ENCODE measurements at places on chromosomes 16 and 17.

DNA sequence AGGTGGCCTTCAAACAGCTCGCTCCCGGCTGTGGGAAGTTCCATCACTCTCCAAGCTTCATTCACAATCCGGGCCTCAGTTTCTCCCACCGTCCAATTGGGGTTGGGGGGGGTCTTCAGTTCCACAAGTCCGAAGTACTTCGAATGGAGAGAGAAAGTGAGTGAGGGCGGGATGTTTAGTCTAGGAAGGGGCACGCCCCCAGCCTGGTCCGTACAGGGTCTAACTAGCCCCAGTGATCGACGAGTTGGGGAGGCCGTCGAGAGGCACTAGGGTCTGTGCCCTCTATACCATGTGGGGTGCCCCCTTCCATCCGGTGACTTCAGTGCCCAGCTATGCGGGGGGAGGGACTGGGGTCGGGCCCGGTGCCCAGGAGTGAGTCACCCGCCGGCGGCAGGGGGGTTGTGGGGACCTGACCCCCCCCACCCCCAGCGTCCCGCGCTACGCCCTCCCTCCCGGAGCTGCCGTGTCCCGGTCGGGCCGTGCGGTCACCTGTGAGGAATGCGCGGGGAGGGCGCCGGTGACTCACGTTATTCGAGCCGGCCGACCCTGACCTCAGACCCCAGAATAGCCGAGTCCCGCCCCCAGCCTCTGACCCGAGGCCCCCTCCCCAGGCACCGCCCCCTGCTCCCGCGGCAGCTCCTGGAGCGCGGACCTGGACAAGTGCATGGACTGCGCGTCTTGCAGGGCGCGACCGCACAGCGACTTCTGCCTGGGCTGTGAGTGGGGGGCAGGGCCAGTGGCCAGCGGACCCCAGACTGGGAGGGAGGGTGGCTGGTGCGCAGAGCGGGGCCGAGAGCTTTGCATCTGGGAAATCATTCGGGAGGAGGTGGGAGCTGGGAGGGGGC lies 658 bp downstream of the TNFRSF12A start:
- DNase-seq: peak; percentile 64

DNA sequence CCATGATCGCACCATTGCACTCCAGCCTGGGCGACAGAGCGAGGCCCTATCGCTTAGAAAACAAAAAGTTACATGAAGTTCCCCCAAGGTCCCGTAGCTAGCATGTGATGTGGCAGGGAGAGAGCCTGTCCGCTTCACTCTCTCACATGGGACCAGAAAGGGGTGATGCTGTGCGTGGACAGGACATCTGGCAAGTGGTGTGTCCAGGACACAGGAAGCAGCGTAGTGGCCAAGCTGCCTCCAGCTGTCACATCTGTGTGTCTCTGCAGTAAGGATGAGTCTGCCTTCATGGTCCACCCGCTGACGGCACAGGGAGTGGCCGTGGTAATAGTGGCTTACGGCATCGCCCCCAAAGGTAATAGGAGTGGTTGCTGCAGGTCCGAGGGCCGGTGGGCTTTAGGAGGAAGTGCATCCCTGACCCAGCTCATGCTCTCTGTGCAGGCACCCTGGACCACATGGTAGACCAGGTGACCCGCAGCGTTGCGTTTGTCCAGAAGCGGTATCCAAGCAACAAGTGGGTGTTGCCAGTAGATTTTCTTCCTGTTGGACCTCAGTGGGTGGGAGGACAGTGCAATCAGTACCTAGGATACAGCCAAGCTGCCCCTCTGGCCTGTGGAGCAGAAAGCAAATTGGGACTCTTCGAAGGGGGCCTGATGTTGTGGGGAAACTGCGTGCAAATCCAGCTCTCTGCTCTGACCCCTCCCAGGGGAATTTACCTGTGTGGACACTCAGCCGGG lies 9.5 kb upstream of the BIRC5 start:
- no peak for DNase-seq

DNA sequence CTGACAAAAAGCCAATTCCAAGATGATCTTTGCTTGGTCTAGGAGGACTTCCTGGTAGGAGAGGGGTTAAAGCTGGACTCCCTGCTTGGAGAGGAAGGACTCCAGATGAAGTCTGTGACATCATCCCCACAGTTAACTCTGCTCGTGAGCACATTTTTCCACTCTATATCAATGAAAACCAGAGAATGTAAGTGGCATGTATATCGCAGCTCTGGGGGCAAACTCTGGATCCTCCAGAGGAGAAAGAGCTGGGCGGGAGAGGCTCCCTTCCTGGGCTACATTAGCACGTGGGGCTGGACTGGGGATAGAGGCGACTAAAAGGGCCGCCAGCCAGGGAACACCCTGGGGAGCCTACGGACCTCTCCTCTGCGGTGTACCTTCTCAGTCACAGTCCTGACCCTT lies 34.1 kb downstream of the HIC1 start:
- DNase-seq: no peak

DNA sequence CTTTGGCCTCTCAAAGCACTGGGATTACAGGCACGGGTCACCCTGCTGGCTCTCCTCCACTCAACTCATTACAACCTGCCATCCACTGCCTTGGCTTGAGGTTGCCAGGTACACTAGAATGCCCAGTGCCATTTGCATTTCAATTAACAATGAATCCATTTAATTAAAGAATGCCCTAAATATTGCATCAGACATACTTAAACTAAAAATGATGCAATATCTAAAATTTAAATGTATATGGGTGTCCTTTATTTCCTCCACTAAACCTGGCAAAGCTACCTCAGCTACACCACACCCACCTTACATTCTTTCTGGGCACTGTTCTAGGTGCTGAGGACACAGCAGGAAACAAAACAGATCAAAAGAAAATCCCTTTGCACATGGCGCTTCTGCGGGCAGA lies 382.2 kb upstream of the ZFHX3 start:
- no peak for DNase-seq

GRCh38 chr17:39165178-39165840 lies 652 bp downstream of the ARL5C start:
- DNase-seq: no peak

- DNase-seq: peak; percentile 69
Observed at GRCh38 chr17:29369831-29370735, 20.1 kb upstream of the TAOK1 start.

- DNase-seq: no peak
Observed at GRCh38 chr17:48804936-48805411, 12.1 kb downstream of the TTLL6 start.

- no peak for DNase-seq
Observed at GRCh38 chr16:88103581-88104188, 152.5 kb downstream of the BANP start.

- no peak for DNase-seq
Observed at GRCh38 chr16:87465306-87465705, 27.5 kb downstream of the ZCCHC14 start.

DNA sequence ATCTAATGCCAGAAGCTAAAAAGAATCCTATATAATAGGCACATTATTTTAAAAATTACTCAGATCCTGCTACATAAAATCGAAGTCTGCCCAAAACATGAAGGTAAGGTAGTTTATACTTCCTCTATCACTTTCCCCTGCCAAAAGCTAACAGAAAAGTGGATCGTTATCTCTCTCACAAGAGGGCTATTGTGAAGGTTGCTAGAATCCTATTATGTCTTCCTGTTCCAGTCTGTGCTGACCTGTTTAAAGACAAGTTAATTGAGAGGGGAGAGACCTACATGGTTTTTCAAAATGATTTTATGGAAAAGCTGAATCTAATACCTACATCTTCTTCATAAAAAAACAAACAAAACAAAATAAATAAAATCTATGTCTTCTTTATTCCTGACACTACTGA lies 1410.9 kb upstream of the CDH8 start:
- no peak for DNase-seq

DNA sequence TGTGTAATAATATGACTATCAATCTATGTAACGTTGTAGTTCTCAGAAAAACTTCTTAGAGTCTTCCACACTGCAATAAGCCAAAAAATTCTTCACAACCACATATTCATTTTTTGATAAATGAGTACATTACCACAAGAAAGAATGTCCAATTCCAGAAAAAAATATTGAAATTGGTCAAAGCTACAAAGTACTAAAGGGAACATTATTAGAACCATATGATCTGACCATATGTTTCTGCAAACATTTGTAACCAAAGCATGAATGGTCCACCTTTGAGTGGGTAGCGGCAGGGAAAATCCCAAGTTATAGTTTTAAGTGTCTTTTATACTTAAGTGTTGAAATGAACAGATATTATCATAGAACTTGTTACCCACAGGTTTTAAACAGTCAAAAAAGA lies 71.7 kb upstream of the NACA2 start:
- peak; percentile 27 for DNase-seq

- DNase-seq: no peak
Observed at GRCh38 chr17:50297407-50297865, 23.2 kb downstream of the TMEM92 start.

DNA sequence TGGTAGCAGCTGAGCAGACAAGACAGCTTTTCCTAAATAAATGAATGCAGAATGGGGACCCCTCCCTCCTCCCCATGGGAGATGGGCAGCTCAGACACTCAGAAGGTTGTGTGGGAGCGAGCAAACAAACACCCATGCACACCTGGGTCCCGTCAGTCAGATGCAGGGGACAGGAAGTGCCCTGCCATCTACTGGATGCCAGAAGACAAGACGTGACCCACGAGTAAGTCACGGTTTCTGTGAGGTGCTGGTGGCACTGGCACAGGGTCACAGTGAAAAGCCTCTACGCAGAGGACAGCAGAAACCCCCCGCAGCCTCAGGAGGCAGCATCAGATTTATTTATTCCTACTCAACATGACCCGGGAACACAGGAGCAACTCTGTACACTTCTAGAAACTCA lies 8.4 kb downstream of the HBQ1 start:
- no peak for DNase-seq

- no peak for DNase-seq
Observed at GRCh38 chr17:21125862-21126261, 902 bp upstream of the DHRS7B start.

DNA sequence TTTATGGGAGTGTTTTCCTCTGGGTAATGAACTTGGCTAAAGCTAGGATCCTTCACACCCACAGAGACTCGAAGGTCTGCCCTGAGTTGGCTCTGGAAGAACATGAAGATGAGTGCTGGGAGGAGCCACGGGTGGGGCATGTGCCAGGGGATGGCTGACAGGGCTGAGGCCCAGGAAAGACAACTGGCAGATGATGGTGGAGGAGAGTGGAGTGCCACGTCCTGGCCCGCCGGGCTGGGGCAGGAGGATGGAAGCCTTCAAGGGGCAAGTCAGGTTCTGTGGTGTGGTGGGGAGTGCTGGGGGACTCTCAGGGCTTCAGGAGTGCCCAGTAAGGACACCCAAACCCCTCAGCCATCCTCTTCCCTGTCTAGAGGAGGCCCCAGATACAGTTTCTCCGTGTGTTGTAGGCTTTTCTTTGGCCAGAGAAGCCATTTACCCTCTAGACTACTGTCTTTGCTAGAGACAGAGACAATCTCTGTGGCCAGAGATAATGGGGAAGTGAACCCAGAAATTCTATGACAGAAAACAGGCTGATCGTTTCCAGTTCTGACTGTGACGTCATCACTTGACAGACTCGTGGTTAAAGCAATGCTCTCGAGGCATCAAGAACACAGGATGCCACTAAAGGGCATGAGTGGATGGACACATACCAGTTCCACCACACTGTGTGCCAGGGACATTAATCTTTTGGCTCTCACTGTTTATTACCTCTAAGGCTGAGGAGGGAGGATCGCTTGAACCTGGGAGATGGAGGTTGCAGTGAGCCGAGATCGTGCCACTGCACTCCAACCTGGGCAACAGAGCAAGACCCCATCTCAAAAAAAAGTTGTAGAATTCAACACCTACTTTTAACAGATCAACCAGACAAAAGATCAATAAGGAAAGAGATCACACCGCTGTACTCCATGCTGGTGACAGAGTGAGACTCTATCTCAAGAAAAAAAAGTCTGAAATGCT lies 18.6 kb upstream of the SLC5A10 start:
- no peak for DNase-seq

- no peak for DNase-seq
Observed at GRCh38 chr16:13056607-13057006, 155.2 kb downstream of the SHISA9 start.

- DNase-seq: no peak
Observed at GRCh38 chr17:29561554-29562517, 5.0 kb downstream of the ABHD15 start.

GRCh38 chr16:9016824-9017223 lies 53.1 kb upstream of the USP7 start:
- DNase-seq: no peak

- DNase-seq: no peak
Observed at GRCh38 chr16:84683691-84684591, 15.9 kb upstream of the USP10 start.

GRCh38 chr16:19136549-19137196 lies 22.9 kb downstream of the ITPRIPL2 start:
- DNase-seq: no peak

DNA sequence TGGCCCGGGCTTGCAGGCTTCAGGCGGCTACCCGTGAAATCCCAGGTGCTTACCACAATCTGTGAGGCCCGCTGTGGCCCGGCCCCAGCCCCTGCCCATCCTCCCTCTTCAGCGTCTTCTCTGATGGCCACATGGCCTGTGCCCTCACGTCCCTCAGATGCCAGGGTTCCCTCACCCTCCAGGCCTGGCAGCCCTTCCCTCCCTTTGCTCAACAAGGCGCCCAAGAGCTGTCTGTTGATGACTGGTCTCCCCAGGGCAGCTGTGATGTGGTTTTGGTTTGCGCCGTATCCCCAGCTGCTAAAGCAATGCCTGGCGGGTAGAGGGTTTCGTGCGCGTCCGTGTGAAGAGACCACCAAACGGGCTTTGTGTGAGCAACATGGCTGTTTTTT lies 35.1 kb downstream of the PMM2 start:
- no peak for DNase-seq

DNA sequence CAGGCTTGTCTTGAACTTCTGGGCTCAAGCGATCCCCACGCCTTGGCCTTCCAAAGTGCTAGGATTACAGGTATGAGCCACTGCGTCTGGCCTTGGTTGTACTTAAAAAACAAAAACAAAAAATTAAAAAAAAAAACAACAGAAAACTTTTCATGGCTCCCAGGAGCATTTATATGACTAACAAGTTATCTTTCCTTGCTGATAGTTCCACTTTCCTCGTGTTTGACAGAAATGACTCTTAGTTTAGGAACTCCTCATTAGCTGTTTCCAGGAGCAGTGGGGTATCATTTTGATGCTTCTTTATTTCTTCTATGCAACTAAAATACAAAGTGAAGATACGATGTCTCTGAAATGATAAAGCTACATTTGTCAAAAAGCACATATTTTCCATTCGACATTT lies 165.4 kb downstream of the PRKCA start:
- DNase-seq: no peak

DNA sequence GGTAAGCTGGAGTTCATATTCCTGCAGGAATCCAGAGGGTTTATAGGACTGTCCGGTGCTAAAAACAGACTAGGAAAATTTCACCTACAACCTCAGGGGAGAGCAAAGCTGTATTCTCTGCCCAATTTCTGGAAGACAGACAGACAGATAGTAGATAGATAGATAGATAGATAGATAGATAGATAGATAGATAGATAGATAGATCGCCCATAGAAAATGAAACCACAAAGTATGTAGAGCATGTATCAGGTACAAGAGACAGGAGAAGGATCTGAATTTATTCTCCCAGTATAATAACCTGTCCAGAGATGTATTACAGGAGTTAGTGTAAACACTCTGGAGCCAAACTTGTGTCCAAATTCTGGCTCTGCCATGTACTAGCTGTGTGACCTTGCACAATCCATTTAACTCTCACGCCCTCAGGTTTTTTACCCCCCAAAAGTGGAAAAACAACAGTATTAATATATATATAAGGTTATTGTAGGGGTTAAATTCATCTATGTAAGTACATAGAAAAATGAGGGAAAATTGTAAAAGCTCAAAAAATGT lies 2.1 kb upstream of the ABCA6 start:
- DNase-seq: no peak

Measured in HFF-Myc (cell line).